ENCODE measurements at places on chromosomes 5 and 9.

- no peak for DNase-seq
Observed at GRCh38 chr5:159186319-159186718, 23.0 kb downstream of the RNF145 start.

- DNase-seq = peak; percentile 56
Observed at GRCh38 chr9:14315875-14316601, 2.1 kb upstream of the NFIB start.

GRCh38 chr5:3351581-3352442 lies 243.8 kb upstream of the IRX1 start:
- no peak for DNase-seq

- DNase-seq = no peak
Observed at GRCh38 chr5:52798938-52799337, 11.2 kb downstream of the ITGA1 start.

DNA sequence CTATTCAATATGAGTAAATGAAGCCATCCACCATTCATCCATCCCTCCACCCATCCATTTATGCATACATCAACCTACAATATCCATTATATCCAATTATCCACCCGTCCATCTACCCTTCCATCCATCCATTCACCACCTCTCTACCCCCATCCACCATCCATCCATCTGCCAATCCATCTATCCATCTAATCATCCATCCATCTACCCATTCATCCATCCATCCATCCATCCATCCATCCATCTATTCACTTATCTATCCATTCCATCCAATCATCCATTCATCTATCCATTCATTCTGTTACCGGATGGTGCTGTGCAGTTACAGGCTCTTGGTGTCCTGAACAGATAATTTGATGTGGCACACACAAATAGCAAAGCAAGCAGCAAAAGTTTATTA lies 10.7 kb downstream of the PAEP start:
- DNase-seq = no peak

DNA sequence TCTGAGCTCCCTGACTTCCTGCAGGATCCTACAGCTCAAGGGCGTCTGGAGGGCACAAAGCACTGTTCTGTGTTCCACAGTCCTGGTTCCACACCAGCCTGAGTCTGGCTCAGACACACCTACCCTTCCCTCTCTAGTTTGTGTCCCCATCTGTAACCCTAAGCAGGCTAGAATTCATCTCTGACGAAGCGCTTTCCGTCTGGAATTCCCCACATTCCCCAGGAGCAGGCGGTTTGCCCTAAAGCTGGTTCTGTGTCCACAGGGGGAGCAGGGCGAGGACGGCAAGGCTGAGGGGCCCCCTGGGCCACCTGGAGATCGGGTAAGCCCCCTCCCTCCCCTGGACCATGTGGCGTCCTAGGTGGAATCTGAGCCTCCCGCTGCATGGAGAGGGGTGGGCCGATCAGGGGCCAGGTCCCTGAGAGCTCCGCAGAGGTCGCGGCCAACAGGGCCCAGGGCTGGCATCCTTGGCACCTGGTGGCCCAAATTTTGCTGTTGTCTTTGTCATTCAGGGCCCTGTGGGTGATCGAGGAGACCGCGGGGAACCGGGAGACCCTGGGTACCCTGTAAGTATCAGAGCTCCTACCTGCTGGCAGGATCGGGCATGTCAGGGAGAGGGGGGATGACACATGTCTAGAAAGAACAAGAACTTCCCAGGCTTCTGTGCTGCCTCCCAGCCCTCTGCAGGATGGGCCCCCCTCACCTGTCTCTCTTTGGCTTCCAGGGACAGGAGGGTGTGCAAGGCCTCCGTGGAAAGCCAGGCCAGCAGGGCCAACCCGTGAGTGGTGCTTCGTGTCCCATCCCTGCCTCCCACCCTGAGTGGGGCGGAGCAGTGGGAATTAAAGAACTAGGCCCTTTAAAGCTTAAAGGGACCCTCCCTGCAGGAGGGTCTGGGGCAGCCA lies 34.5 kb upstream of the ORM1 start:
- DNase-seq = no peak

DNA sequence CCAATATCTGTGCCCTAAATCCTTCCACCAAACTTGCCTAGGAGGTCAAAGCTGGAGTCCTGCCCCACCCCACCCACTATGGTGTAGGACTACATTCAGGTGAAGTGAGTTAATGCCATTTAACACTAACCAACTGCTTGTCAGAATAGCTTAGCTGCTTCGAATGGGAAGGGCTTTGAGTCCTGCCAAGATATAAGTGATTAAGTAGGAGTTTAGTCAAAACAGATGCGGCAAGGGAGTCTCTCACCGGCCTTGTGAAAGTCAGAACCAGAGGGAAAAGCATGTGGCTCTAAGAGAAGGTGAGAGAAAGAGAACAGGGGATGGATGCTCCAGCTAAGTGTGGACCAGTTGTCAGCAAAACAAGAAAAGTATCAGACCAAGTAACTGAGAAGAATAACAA lies 132.6 kb downstream of the SPOCK1 start:
- DNase-seq = no peak

DNA sequence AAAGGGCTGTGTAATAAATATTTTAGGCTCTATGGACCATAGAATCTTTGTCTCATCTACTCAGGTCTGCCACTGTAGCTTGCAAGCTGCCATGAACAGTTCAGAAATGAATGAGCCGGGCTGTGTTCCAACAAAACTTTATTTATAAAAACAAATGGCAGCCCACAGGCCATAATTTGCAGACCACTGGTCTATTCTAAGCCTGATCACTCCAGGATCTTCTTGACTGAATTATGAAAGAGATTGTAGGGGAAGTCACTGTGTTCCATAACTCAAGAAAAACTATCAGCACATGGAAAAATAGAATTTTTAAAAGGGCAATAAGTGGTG lies 11.4 kb upstream of the C1QTNF3 start:
- DNase-seq = no peak

GRCh38 chr5:160742446-160742845 lies 109.6 kb downstream of the ATP10B start:
- DNase-seq = no peak
